Stimulated activated CD8-positive, alpha-beta memory T cell treated with anti-CD3 and anti-CD28 coated beads, Interleukin-7, amount 100 ng/mL, for 1 hour (primary cell): ENCODE measurements at places on chromosomes 7 and 10.

DNA sequence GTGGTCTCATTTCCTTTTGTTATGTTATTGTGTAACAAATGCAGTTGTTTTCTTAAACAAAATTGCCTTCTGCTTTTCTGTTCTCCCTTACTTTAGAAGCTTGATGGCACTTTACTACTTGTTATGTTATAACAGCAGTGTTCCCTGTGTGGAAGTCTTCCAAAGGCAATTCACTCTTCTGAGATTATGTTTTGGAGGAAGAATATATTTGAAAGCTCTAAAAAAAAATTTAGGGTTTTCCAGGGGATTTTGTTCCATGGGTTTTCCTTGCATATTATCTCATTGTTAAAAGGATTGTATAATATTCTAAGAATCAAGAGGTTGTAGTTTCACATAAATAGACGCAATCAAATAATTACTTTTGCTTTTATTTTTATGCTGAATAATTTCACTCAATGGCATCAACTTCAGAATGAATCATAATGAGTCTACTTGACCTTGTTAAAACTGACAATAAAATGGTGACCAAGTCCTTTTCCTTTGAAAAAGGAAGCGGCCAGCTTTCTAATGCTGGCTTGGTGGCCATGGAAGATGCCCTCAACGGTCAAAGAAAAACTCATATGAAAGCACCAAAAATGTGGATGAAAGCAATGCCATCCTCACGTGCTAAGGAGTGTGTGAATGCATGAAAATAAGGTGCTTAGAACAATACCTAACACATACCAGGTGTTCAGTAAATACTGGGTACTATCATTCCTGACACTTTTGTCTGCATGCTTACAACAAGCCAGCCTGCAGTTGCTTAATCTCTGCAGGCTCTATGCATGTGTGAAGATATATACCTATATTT is 92.4 kb upstream of the KLF6 start:
- DNase-seq = no peak

DNA sequence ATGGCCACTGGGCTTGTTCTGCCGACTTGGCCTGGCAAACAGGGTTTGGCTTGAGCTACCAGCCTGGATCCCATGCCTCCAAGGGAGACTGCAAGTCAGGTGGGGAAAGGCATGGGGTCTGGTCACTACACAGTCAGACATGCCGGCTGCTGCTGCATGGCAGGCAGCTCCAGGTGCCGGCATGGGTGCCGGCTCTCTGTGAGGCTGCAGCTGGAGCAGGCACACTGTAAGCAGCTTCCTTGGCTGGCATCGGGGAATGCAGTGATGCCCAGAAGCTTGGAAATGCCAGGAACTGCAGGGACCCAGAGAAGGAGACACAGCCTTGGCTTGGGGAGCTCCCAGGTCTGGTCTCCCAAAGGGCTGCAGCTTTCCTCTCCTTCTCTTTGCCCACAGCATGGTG is 305.5 kb upstream of the NRG3 start:
- DNase-seq = no peak

DNA sequence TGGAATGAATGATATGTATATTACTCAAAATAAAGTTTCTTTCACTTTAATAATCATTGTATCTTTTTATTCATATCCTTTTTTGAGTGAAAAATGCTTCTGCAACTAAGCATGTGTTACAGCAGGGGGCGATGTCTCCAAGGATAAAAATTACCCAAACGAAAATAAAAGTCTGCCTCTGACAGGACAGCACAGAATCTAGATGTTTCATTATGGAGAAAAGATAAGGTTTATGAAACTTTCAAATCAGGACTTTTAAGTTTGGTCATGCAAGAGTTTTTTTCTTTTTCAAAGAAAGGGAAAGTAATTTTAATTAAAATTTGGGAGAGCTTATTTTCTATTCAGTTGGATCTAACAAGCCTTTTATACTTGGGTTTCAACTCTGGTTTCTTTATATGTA is 48.4 kb downstream of the TES start:
- DNase-seq = no peak

DNA sequence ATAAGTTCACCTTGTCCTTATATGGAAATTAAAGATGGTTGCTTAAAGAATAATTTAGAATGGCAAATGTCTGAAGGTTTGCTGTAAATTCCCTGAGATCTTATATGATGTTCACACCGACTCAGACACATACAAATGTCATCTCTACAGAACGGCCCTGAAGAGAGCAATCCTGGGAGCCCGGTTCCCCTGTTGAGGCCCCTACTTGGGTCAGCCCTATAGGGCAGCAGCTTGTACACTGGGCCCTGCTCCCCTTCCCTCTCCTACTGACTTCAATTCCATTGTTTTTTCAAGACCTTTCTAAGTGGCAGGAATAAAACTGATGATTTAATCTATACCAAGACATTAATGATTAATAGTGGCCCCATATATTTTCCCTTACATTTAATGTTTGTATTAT is 813.3 kb upstream of the C7orf33 start:
- no peak for DNase-seq

DNA sequence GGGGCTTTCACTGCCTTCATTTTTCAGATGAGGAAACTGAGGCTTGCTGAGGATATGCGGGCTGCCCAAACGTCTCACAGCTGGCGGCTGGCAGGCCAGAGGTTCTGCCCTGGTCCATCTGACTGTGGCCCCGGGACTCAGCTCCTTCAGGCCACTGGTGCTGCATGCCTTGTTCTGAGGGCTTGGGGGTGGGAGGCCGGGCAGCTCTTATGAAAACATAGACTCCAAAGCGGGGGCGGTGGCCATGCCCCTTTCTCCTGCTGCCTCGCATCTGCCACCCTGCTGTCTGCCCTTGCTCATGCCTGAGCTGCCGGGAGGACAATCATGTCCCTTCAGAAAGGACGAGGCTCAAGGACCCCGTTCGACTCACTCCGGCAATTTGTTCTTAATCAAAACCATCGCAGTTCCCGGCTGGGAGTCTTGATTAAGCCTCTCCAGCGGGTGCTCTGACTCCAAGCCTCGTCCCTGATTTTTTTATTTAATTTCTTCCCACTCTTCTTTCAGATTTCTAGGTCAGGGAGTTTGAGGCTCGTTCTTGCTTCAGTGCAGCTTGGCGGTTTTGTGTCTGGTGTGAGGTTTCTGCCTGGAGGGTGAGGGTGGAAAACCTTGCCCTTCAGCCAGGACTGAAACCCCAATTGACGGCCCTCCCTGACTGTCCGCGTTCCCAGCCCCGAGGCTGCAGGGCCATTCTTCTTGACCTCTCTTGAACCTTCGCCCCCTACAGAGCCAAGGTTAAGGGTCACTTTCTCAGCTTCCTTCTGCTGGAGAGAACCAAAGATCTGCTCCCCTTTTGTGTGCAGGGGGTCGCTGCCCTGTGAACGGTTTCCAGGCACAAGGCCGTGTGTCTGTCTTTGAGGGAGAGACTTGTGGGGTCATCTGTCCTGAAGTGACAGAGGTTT is 120.8 kb downstream of the DNAJB6 start:
- no peak for DNase-seq

DNA sequence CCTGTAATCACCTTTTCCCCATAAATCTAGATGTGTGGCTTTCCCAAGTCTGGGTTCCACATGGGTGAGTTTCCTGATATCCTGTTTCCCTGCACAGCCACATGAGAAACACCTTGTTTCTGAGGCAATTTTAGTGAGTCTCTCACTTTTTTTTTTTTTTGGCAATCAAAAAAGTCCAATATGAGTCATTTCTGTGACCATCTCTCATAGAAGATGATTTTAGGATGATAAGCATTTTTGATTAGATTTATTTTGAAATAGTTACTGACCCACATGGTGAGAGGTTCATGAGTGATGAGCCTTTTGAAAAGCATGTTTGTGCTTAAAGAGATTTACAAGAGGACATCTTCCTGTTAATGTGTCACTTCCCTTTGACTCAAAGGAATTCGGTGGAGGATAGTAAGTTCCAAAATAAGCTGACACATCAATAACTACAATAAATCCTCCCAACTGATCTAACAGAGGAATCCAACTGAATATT is 464.0 kb downstream of the INHBA start:
- no peak for DNase-seq

- no peak for DNase-seq
These were observed 271.5 kb upstream of the FZD8 start for GRCh38 chr10:35913628-35914027.

DNA sequence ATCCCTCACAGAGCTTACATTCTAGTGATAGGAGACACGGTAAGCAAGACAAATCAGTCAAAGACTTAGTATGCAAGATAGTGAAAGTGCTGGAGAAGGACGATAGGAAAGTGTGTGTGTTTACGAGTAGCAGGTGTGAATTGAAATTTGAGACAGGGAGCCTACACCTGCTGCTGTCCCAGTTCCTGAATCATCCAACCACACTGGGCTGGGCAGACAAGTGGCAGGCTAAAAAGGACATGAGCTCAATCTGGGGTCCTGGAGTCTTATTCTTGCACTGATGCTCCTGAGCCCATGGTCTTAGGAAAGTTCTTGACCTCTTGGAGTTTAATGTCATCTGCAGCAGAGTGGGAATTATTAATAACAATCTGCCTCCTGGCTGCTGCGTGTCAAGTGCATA is 16.2 kb downstream of the RBP3 start:
- DNase-seq = no peak
